ENCODE measurements at places on chromosomes 16 and 17.

- no peak for DNase-seq
These were observed 119.3 kb upstream of the WSCD1 start for GRCh38 chr17:5950878-5951277.

DNA sequence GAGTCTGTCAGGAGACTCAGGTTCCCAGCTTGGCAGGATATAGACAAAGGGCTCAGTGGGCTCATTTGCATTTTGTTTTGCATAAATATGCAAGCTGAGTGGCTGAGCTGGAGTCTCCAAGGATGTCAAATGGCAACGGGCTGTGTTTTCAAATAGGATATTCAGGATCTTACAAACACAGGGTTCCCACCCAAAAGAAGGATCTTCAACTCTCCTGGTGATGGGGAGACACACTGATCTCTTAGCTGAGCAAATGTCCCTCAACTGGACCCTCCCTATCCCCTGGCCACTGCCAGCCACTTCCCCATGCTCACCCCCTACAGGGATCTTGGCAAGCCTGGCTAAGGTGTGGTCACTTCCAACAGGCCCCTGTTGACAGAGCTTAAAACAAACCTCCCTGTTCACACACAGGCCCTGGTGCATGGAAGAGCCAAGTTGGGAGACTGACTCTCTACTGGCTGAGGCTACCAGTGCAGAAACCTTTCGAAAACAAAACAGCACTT lies 61.6 kb downstream of the SOX9 start:
- no peak for DNase-seq

GRCh38 chr16:53099318-53100130 lies 44.7 kb downstream of the CHD9 start:
- peak; percentile 62 for DNase-seq

- no peak for DNase-seq
These were observed 17.0 kb upstream of the ITGAE start for GRCh38 chr17:3817851-3818605.

DNA sequence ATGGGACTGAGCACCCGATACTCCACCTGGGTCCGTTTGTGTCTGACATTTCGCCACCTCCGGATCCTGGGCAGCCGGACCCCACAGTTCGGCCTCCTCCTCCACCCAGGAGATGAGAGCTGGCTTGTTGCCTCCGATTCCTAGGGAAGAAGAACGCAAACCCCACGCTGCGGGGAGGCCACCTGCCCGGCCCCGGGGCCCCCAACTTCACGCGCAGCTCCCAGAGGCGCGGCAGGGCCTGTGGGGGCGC lies 542 bp downstream of the ZNF764 start:
- DNase-seq: no peak

- DNase-seq: peak; percentile 77
These were observed 50.9 kb upstream of the CPNE2 start for GRCh38 chr16:57041182-57042156.

- no peak for DNase-seq
These were observed 107.9 kb downstream of the AIPL1 start for GRCh38 chr17:6327007-6327406.

DNA sequence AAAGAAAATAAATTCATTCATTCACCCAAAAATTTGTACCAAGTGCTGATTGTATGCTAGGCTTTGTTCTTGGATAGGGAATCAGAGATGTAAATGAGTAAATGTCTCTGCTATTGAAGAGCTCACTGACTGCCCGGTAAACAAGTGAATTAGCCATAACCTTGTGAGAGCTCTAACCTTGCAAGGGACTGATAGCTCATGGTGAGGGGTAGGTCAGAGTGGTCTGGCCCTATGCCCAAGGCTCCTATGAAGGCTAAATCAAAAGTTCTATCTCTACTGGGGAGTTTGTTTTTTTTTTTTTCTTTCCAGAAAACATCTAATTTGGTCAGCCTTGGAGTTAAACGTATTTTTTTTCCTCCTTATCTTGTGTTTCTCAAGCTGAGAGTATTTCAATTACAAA lies 172.8 kb upstream of the CDH11 start:
- DNase-seq: no peak

DNA sequence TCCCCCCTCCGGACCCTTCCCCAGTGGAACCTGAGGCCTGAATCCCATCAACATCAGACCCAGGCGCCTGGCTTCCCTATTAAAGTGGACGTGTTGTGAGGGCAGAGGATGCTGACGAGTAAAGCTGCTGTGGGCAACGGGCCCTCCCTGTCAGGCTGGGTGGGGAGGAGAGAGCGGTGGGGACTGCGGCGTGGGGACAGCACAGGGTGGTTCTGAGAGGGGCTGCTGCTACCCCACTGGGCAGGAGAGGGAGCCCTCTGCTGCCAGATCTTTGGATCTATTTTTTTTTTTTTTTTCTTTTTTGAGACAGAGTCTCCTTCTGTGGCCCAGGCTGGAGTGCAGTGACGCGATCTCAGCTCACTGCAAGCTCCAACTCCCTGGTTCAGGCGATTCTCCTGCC lies 5.9 kb downstream of the CA5A start:
- DNase-seq: no peak

DNA sequence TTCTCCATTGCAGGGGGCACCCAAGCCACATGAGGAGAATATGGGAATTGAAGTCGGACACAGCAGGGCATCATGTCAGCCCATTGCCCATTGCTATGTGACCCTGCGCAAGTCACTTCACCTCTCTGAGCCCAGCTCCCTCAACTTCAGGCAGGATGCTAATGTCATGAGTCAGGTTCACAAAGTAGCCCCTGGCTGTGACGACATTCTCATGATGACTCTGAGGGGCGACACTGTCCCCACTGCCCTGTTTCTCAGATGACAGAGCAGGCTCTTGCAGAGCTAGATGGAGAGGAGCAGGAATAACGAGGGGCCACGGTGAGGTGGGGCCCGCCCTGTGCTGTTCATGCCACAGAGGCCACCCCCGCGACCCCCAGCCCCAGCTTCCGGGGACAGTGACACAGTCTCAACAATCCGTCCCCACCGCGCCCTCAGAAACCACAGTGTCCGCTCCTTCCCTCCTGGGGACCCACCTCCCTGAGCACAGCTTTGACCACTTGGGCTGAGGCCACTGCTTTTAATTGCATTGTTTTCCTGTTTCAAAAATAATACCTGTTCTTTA lies 13.2 kb upstream of the ZNF469 start:
- no peak for DNase-seq

DNA sequence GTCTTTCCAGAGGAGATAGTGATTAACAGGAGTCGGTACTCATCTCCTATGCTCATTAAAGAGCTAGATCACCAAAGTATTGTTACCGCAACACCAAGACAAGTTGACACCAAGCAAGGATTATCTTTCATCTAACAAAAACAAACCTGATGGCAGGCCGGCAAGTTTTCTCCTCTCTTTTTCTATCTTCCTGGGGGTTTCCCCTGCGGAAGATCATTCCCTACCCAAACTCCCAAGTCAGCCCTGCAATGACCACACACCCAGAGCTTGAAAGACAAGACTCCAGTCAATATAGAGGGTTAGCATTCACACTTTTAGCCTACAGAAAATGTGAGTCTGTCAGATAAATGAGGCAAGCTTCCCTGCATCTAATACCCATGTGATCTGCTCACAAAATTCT lies 312.1 kb downstream of the SOX9 start:
- DNase-seq: no peak

- DNase-seq: no peak
These were observed 91.1 kb downstream of the SMG6 start for GRCh38 chr17:2212400-2212981.

DNA sequence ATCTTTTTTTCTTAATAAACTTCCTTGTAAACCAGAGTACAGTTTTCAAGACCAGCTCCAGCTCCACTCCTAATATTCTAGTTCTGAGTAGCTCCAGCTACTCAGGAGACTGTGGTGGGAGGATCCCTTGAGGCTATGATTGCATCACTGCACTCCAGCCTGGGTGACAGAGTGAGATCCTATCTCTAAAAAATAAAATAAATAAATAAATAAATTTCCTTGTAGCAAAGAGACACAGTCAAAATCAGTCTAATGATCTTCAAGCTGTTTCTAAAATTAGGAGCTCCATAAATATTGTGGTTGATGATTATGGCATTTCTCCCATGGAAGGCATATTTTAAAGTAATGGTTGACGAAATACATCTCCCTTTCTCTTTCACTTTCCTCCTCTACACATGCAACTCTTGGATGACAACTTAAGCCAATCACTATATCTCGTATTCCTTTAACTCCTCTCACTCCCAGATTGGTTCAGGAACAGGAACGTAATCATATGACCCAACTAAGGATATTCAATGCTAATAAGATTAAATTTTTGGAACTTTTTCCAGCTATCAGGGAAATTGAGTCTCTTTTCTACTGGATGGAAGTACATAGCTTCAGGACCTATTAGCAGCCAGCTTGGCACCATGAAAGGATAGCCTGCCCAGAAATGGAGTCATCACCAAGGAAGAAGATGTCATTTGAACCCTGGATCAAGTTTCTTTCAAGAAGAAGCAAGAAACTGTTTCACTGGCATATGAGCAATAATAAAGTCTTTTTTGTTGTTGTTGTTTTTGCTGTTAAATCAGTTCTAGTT lies 42.1 kb upstream of the TAOK1 start:
- no peak for DNase-seq

- DNase-seq: no peak
These were observed 189.7 kb downstream of the SNX29 start for GRCh38 chr16:12166271-12166670.

DNA sequence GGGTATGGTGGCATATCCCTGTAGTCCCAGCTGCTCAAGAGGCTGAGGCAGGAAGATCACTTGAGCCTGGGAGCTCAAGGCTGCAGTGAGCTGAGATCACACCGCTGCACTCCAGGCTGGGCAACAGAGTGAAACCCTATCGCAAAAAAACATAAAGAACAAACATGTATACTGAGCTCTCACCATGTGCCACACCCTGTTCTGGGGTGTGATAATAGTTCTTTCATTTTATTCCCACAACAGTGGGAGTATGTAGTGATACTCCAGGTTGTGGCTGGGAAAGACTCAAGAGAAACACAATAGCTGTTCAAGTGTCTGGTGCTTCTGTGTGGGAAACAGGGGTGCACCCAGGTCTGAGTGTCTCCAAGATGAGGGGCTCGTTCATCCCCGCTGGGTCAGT lies 90.7 kb downstream of the SOCS1 start:
- no peak for DNase-seq

- DNase-seq: no peak
These were observed 34.4 kb downstream of the DNAH3 start for GRCh38 chr16:21116148-21116693.

DNA sequence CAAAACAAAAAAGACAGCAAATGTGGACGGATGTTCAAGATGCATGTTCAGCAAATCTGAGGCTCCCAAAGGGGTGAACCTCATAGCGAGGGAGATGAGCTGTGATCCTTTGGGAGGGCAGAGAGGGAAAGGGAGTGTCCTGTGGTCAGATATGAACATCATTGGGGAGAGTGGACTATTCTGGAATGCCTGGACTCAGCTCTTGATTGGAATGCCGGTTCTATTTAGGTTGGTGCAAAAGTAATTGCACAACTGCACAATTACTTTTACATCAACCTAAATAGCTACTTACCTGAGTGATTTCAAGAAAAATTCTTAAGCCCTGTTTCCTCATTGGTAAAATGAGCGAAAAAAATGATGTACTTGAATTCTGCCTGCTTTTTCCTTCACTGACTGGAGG lies 89.6 kb downstream of the CACNG3 start:
- no peak for DNase-seq

DNA sequence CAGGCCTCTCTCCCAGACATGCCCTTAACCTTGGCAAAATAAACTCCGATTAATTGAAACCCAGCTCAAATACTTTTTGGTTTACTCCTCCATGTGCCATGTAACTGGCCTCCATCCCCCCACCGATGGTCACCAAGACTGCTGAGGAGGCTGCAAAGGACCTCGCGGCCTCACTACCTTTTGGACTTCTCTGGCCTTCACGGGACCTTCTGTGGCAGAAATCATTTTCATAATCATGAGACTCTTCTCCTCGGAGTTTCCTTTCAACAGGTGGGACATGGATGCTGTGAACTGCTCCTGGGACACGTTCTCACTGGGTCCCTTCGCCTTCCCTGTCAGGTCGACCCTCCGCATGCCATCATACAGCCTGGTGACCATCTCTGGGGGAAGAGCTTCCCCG lies 9.0 kb downstream of the MEAK7 start:
- no peak for DNase-seq

- no peak for DNase-seq
These were observed 918.1 kb upstream of the CDH8 start for GRCh38 chr16:62954144-62955032.

DNA sequence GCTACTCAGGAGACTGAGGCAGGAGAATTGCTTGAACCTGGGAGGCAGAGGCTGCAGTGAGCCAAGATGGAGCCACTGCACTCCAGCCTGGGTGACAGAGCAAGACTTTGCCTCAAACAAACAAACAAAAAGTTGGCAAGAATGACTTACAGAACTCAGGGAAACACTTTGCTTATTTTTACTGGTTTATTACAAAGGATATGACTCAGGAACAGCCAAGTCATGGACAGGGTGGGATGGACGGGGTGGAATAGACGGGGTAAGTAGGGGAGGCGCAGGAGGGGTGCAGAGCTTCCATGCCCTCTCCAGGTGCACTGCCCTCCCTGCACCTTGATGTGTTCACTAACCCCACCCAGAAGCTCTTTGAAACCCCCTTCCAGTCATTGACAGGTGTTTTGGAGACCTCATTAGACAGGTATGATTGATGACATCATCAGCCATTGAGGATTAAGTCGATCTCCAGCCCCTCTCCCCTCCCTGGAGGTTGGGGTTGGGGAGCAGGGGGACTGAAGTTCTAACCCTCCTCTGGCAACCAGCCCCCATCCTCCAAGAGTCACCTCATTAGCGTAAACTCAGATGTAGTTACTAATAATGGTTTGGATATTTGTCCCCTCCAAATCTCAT lies 41.3 kb upstream of the ZCCHC14 start:
- DNase-seq: no peak

DNA sequence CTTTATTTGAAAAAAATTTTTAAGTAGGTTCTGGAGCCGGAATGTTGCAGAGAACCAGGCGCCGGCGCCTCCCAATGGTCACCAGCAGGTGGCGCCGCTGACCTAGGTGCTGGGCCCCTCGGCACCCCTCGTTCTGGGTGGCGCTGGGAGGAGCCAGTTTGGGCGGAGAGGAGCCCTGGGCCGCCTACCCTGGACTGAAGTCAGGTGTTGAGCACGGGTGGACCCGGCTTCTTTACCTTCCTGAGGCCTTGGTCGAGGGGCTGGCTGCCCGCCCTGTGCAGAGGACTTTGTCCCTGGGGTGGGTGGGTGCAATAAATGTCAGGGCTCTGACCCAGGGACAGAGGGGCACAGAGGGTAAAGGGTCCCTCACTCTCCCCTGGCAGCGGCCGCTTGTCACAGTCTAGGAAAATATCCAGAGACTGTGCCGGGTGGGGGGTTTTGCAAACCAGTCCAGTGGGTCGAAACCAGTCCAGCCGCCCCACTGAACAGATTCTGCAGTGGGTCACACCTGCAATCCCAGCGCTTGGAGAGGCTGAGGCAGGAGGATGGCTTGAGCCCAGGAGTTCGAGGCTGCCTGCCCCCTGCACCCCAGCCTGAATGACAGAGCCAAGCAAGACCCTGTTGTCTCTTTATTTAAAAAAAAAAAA lies 30.1 kb upstream of the TNFRSF13B start:
- peak; percentile 83 for DNase-seq
